ENCODE measurements at places on chromosomes 1 and 21. TPM values are rescaled to one million over a fixed set of nuclear protein-coding genes. Genes with fewer than 3 reads are reported as not detected.

GRCh38 chr1:220375715-220376114 is 103.5 kb upstream of the RAB3GAP2 start:
- no peak for DNase-seq

DNA sequence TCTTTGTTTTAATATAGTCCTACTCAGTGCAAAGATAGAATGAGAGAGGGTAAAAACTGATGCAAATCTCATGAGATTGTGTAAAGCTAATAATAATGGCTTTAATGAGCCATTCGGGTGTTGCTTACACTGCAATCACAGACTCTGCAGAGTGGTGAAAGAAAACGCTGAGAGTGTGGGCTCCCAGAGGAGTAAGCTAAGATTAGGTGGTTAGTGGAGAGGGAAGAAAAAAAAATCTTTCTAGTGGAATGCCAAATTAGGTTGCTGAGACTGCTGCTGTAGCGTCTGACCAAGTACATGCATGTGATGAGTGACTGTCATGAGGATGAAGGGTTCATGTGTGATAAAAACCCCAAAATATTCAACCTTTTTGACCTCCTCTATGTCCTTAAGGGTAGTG is 645.9 kb upstream of the ADGRL4 start:
- DNase-seq: no peak

DNA sequence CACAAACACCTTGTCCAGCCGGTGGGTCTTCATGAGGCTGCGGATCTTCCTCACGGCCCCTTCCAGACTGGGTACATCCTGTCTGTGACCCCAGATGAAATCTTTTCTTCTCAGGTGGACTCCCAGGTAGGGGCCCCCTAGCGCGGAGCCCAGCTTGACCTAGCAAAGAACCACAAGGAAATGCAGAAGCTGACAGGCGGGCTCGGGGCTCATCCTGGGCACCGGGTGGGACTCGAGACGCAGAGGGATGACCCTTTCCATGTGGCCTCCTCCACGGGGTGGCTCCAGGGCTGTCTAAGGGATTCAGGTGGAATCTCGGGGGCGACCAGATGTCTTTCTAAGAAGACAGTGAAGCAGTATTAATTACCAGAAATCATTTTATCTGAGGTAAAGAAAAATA is 17.8 kb downstream of the POFUT2 start:
- DNase-seq: no peak

DNA sequence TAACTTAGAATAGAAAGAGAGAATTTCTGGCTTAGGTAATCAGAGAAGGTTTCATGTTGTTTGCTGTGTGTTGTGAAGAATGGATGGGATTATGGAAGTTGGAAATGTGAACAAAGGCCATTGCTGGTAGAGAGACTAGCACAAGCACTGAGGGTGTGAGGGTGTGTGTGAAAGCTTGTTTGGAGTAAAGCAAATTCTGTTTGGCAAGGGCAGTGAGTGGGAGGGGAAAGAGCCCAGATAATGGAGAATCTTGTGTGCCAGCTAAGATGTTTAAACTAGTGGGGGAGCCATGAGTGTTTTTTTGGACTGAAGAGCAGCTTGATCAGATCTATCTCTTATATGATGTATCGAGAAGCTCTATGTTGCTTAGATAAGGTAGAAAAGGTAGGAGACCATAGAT is 107.1 kb downstream of the DISP1 start:
- no peak for DNase-seq

DNA sequence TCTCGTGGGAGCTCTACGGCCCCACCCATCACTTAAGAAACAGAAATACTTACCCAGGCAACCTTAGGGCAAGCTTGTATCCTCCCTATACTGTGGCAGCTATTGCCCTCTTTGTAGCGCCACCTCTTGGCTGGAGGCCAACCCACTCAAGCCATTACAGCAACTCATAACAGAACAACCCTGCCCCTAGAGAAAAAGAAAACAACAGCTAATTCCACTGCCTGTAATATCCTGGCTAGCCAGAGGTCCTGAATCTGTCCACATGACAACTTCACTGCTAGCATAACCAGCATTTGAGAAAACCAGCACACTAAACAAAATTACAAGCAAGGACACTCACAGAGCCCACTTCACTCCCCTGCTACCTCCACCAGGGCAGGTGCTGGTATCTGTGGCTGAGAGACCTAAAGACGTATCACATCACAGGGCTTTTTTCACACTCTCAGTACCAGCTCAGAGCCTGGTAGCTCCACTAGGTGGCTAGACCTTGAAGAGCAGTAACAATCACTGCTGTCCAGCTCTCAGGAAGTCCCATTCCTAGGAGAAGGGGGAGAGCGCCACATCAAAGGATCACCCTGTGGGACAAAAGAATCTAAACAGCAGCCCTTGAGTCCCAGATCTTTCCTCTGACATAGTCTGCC is 14.5 kb upstream of the MX1 start:
- no peak for DNase-seq

- DNase-seq: peak; percentile 82
These were observed 16.8 kb downstream of the MAB21L3 start for GRCh38 chr1:116127848-116128540.

GRCh38 chr21:38156200-38156599 is 100.6 kb upstream of the KCNJ15 start:
- DNase-seq: no peak

DNA sequence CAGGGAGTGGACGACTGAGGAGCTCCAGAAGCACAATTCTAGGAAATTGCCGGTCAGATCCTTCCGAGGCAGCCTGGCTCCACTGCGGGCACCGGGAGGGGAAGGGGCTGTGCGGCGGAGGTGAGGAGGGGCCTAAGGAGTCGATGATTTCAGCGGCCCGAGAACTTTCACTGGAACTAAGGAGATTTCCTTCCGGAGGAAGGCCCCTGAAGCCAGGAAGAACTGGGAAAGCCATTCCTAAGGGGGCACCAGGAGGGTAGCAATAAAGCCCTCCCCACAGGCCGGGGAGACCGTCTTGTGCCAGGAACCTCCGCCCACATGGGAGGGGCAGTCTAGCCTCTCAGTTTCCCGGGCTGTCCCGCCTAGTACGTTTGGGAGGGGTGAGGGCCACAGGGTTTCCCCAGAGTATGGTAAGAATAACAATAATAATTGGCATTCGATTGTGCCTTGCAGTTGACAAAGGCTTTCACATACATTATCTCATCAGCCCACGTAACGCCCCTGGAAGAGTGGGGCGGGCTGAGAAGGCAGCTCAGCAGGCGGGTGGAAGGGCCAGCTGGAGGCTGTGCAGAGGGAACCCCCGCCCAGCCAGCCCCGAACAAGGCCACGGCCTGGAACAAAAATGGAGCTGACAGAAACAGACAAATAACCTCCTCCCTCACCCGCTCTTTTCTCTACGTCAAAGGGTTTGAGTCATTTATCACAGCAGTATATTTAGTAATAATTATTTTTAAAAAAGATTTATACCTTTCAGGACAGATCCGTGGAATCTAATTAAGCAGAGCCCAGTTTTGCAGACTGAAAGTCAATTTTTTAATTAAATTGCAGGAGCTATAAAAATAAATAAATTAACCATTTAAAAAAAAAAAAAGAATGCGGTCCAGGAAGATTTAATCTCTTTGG is 19.8 kb downstream of the NPR1 start:
- peak; percentile 93 for DNase-seq

GRCh38 chr1:119003413-119004128 is 15.4 kb upstream of the TBX15 start:
- no peak for DNase-seq

DNA sequence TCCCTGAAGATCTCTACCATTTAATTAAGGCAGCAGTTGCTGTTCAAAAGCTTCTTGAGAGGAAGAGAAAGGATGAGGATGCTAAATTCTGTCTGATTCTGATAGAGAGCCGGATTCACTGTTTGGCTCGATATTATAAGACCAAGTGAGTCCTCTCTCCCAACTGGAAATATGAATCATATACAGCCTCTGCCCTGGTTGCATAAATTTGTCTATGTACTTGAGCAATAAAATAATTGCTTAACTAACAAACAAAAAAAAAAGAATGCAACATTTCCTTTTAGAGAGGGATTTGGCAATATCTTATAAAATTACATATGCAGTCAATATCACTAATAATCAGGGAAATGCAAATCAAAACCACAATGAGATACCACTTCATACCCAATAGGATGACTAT is 26.8 kb downstream of the ALDH9A1 start:
- DNase-seq: no peak

DNA sequence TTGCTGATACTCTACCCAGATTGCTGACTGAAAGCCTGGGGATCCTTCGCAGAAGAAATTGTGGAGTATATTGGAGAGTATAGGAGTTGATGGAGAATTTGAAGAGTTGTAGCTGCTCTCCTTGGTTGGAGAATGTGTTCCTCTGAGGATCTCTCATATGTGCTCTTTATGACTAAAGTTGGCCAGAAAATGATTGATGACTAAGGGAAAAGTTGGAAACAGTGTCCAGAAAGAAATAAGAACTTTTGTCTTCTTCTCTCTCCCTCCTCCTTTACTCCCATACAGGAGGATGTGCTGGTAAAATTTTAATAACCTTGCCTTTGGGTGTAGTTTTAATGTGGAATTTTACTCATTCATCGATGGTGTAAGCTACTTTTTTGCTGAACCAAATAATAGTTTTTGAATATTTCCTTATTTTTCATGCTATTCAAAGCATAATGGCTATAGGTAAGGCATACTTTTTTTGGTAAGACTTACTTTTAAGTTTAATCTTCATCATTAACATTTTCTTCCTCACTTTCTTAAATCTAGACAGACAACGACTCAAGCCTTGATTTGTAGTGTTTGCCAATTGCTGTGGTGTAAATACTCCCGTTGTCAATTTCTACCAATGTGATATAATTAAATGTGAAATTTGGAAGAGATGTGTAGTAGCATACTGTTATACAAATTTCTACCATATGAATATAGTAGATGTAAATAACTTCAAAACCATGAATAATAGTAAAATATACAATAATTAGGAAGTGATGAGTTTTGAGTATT is 13.7 kb downstream of the C1orf141 start:
- no peak for DNase-seq

GRCh38 chr1:150560576-150561253 is 11.5 kb downstream of the ADAMTSL4 start:
- peak; percentile 98 for DNase-seq

DNA sequence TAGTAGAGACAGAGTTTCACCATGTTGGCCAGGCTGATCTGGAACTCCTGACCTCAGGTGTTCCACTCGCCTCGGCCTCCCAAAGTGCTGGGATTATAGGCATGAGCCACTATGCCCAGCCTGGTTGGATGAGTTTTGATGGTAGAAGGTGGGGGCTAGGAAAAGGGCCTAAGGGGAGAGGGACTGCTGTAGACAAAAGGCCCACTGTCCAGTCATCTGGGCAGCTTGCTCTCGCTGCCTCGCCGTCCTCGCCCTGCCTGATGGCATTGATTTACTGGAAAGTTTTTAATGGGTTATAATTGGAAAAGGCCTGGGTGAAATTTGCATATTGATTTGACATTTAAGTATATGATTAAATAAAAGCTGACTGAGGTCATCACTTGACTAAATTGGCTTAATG is 175.1 kb upstream of the CSF3R start:
- DNase-seq: no peak

GRCh38 chr1:157176591-157177121 is 38.5 kb upstream of the ETV3 start:
- no peak for DNase-seq

DNA sequence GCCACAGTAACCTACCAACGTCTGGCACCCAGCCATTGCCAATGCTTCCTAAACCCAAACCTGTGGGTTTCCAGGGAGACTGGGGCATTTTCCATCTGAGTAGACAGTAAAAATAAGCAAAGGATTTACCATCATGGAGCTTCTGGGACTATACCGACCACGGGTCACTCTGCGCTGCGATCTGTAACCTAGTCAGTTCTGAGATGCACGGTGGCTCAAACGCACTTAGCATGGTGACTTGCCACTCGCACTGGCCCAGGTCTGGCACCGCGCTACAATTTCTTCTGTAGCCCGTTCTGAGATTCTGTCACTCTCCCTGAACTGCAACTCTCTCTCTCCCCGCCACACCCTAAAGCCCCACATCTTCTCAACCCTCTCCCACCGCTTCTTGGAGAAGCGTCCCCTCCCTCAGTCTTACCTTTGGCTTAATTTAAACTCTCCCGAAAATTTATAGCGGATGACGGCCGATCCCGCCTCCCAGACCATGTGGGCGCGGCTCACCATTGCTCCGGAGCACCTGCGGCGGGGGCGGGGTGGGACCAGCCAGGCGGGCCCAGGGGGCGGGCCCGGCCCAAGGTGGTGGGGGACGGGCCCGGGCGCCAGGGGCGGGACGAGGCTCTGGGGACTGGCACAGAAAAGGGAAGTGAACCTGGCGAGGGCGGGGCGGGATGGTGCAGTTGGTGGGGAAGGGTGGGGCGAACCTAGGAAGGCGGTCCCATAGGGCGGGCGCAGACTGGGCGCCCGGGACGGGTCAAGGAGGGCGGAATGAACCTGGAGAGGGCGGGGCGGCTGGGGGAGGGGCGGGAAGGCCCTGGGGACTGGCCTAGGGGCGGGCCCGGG is 493 bp upstream of the MAP3K21 start:
- peak; percentile 96 for DNase-seq

DNA sequence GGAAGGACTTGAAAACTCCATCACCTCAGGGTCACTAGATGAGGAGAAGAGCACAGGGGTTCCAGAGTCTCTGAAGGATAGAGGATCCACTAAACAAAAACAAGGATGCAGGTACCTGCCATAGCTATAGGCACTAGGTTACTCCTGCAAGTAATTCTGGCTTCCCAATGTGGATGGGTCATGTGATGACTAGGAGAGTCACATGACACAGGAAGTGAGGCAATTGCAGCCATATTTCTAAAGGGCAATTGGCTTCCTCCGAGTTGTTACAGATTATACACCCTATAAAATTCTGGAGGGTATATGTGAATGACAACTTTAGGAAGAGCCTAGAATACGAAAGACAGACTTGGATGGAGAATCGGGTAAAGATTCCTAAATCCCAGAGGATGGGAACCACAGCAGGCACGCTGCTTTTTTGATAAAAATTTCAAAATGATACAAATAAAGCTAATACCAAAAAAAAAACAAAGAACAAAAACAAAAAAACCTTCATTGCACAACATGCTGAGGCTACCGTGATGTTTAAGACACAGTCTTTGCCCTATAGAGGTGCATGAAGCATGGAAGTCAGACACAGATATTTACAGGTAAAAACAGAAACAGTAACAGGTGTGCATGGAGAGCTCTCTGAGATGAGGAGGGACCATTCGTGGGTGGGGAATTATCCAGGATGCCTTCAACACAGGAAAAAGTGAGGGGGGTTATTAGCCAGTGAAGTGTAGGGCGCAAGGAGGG is 10.5 kb downstream of the MTX1 start:
- no peak for DNase-seq

The S100A12 gene
- total RNA-seq: not detected

The KCNA2 gene
- 1.7 TPM for total RNA-seq

The TRIM67 gene
- total RNA-seq: 0.13 TPM

The MAB21L3 gene
- 0.17 TPM for total RNA-seq

The GPR37L1 gene
- 0.17 TPM for total RNA-seq

The CYP4B1 gene
- total RNA-seq: 41.1 TPM

The CEPT1 gene
- total RNA-seq: 27.0 TPM

The NDC1 gene
- 5.6 TPM for total RNA-seq
